ENCODE measurements at places on chromosomes 2 and 18.

DNA sequence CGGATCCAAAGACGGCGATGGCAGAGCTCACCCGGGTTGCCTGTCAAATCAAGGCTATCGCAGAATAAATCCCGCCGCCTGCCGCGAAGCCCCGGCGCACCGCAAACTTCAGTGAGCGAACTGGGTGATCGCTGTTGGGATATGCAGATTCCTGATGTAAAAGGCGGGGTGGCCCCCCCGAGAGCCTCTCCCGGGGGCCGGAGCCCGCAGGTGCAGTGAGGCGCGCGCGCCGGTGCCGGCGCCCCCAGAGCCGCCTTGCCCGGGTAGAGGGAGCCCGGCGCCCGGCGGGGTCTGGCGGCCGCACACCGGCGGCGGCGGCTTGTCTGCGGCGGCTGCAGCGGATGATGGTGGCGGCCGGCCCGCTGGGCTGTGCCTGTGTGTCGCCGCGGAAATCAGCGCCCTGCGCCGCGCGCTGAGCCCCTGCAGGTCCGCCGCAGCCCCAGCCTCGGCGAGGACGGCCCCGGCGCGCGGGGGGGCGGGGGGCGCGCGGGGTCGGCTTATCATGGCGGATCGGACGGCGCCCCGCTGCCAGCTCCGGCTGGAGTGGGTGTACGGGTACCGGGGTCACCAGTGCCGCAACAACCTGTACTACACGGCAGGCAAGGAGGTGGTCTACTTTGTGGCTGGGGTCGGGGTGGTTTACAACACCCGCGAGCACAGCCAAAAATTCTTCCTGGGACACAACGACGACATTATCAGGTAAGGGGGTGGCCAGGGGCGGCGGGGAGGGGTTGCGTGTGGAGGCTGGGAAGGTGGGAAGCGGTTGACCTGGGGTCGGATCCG lies 1.3 kb downstream of the EML6 start:
- DNase-seq = peak; percentile 18

GRCh38 chr2:80947601-80948130 lies 643.1 kb upstream of the LRRTM1 start:
- DNase-seq = no peak

DNA sequence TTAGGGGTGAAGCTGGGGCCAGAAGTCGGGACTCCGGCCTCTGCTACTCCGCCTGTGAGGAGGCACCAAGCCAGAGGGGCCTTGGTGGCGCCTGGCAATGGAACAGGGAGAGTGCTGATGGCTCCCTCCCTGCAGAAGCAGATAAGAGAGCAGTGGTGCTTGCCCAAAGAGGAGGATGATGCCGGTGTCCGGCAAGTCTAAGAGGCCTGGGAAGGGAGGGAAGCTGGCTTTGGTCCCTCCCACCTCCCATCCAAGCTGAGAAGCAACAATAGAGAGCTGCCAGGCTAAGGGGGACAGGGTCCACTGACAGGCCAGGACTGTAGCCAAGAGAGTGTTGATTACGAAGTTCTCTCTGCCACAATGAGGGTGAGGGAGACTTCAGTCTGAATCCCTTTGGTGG lies 479.5 kb downstream of the TNS1 start:
- DNase-seq = no peak

GRCh38 chr18:32156855-32157254 lies 33.0 kb upstream of the MEP1B start:
- DNase-seq = no peak

DNA sequence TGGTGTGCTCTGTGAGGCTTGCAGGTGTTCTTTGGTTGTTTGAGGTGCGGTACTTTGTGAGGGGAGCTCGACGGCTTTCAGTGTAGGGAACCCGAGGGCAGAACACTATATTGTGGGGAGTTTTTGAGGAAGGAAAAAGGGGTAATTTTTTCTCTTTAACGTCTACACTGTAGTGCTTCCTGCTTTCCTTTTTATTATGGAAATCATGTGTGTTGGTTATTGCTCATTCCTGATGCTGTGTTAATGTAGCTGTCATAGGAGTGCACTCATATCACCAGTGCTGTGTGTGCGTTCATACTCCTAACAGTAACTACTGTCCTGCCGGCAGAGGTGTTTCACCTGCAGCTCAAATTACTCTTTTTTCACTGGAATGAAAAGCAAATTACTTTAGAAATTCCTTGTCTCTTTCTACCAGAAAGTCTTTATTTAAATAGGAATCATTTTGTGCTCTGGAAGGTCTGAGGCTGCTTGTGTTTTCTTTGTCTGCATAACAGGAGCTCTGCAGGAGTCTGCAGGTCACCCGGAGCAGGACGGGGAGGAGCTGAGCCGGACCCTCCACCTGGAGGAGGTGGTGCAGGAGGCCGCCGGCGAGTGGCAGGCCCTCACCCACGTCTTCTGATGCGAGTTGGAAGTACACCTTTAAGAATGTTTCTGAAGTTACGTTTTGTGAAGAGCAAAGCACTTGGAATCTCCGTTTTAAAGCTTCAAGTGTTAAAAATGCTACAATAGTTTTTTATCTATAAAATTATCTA lies 145.5 kb downstream of the ZNF236 start:
- no peak for DNase-seq

DNA sequence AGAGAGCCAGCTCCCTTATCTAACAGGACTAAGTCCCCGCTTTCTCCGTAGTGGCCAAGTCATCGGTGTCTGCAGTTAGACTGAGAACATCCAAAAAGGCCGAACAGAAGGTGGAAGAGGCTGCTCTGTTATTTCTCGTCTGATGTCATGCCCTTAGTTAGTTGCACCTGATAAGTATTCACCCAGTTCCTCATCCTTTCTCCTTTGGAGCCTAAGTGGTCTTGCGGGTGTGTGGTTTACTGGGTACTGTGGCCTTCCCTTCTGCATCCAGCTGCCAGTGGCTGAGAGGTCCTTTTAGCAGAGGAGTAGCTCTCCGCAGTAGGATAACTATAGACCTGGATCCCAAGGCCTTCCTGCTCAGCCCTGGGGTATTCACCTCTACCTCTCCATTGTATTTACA lies 211.6 kb downstream of the BCL2 start:
- DNase-seq = no peak

DNA sequence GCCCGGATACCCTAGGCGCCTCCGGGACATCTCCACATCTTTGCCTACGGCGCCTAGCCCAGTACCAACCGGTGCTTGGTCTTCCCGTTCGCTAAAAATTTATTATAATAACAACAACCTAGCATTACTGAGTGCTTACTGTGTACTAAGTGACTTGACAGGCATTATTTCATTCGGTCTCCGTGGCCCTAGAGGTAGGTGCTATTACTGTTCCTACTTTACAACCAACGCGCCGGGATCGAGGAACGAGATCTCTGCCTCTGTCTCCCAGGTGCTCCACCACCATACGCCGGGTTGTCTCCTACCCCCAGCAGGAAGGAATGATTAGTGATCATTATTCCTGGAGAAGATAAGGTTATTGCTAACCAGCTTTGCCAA lies 657 bp upstream of the BIN1 start:
- DNase-seq = no peak

GRCh38 chr2:11669454-11670291 lies at the start of gene NTSR2:
Gene NTSR2, minus strand, starts transcription at chr2:11670195. Its CDS starts 66 bp downstream, at chr2:11670129.
- DNase-seq = peak; percentile 36

- DNase-seq = no peak
Measured at GRCh38 chr2:236945431-236946016, 140.2 kb upstream of the COPS8 start.

GRCh38 chr18:50853863-50854271 lies 25.1 kb upstream of the ME2 start:
- peak; percentile 78 for DNase-seq

- no peak for DNase-seq
Measured at GRCh38 chr18:49959176-49959575, 145.8 kb upstream of the ACAA2 start.

- peak; percentile 89 for DNase-seq
Measured at GRCh38 chr2:43178602-43179542, 47.5 kb downstream of the ZFP36L2 start.

DNA sequence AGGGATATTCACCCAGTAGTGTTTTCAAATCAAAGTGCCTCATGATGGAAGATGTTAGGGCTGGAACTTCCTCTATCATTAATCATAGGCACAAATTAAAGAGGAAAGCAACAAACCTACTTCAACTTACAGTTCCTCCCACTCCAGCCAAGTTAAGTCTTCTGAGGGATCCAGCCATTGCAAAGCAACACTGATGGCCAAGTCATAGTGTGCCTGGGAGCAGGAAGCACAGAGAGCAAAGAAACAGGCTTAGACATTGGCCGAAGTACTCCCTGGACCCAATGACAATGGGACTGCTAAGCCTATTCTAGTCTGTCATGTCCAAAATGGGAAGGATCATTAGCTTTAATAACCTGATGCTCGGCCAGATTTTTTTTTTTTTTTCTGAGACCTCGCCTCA lies 7.0 kb downstream of the C2orf80 start:
- DNase-seq = peak; percentile 11

DNA sequence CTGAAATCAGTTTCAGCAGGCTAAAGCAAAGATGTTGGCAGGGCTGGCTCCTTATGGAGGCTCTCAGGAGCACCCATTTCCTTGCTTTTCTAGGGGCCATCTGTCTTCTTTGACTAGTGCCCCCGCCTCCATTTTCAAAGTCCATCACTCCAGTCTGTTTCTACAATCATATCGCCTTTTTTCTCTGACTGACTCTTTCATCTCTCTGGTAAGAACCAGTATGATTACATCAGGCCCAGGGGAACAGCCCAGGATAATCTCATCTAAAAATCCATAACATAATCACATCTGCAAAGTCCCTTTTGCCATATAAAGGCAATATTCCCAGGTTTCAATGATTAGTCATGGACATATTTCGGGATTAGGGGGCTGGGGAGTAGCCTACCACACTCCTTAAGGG lies 57.0 kb downstream of the CUL3 start:
- no peak for DNase-seq

DNA sequence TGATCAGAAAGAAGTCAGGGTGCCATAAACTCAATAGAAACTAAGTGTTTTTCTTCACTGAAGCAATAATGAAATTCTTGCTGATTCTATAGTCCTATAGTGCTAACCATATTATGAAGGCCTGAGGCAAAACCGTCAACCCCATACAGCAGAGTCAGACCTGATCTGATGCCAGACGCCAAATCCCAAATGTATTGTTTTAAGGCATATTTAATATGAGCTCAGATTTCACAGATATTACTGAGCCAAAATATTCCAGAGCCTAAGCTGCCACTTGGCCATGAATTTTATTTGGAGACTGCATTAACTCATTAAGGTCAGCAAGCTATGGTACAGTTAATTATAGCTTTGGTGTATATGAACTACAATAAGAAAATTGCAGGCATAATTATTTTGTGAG lies 53.4 kb downstream of the SCN1A start:
- no peak for DNase-seq

DNA sequence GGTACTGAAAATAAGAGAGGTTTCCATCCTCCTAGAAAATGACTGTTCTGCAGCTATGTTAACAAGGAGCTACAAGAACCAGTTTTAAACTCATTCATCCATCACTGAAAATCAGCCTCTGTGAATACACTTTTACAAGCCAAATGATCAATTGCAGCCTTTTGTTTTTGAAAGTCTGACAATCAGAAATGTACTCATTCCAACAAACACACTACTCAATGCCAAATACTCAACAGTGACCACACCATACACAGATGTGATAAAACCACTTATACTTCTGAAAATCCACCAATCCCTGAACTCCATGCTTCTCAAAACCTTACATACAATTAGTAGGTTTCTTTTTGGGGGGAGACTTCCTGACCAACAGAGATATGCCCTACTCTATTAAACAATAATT lies 663.9 kb upstream of the CHAC2 start:
- DNase-seq = no peak

GRCh38 chr2:69012310-69013141 lies 453 bp upstream of the ANTXR1 start:
- DNase-seq = peak; percentile 58

DNA sequence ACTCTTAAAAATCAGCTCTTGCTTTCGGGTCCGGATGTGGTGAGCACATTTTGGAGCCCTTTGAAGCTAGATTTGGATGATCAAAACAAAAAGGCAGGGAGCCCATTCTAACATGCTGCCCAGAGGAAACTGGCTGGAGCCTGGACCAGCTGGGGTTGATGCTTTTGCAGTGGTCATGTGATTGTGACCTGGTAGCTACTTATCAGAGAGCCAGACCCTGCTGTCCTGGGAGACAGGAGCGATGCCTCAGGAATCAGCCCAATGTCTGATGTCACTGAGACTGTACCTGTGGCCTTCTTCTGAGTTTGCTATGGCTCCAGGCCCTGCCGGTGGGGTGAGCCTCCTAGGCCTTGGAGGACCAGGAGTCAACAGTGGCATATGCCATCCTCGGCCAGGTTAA lies 18.7 kb upstream of the SCLY start:
- no peak for DNase-seq

DNA sequence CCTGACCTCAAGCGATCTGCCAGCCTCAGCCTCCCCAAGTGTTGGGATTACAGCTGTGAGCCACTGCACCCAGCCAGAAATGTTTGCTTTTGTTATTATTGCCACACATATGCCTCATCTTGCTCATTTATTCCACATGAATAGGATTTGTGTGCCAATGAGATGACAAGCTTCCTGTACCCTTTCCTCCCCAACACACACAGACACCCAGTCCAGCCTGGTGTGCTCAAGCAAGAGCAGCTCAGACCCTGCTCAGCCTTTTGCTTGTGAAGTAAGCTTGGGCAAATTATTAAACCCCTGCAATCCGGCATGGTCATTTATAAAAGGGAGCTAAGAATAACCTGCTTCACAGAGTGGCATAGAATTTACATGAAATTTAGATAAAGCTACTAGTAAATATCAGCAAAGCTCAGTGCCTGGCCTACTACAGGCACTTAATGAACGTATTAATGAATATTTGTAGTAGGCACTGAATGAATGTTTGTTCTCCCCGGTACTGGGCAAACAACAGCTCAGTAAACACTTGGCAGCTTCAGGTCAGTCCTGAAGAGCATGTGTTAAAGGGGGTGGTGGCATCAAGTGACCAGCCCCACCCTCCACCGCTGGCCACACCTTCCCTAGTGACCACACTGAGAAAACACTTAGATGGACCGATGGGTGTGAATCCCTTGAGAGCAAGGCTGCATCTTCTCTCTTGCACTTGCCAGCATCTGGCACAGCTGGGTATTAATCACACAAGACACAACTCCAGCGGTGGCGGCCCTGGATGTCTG lies 280.2 kb downstream of the SRBD1 start:
- peak; percentile 46 for DNase-seq

GRCh38 chr18:54388203-54389142 lies 30.8 kb downstream of the C18orf54 start:
- DNase-seq = peak; percentile 89

- no peak for DNase-seq
Measured at GRCh38 chr2:115649731-115650130, 1207.3 kb downstream of the DPP10 start.

DNA sequence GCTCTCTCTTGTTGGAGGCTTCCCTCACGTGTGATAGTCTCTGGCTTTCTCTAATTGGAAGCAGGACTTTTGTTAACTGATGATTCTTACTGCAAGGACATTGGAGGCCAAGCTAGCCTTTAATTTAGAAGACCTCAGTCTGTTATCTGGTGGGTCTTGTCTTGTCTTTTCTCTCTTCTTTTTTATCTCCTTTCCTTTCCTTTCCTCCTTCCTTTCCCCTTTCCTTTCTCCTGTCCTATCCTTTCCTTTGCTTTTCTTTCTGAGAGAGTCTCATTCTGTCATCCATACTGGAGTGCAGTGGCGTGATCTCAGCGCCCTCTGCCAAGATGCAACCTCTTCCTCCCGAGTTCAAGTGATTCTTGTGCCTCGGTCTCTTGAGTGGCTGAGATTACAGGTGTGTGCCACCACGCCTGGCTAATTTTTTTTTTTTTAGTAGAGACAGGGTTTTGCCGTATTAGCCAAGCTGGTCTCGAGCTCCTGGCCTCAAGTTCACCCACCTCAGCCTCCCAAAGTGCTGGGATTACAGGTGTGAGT lies 18.1 kb downstream of the CCNYL1 start:
- DNase-seq = no peak

Data from M059J (cell line).